Spleen (tissue), 13 donors: ENCODE measurements at places on chromosomes 3 and 15. TPM values are rescaled to one million over a fixed set of nuclear protein-coding genes. Genes with fewer than 3 reads are reported as not detected.

GRCh38 chr15:42279234-42279723 is 6.0 kb upstream of the TMEM87A start:
- DNase-seq = no peak

Gene THBS1
- total RNA-seq = 303 TPM

DNA sequence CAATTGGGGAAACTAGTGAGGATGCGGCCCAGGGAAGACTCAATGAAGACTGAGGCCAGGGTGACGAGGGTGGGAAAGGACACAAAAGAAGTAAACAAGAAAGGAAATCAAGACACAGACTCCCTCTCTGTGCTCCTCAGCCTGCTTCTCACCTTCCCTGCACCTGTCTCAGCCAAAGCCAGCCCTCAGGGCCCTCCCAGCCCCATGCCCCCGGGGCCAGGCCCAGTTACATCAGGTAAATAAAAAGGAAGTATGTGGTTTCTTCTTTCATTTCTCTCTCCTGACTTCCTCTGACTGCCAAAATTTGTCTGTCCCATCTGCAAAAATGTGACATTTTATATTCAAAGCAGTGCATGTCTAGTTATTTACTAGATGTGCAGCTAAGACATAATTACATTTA is 328.0 kb downstream of the UACA start:
- DNase-seq = peak; percentile 88

Gene ZDHHC23
- 8.4 TPM for total RNA-seq

GRCh38 chr3:174639970-174640369 is 219.2 kb upstream of the NAALADL2 start:
- DNase-seq = no peak

DNA sequence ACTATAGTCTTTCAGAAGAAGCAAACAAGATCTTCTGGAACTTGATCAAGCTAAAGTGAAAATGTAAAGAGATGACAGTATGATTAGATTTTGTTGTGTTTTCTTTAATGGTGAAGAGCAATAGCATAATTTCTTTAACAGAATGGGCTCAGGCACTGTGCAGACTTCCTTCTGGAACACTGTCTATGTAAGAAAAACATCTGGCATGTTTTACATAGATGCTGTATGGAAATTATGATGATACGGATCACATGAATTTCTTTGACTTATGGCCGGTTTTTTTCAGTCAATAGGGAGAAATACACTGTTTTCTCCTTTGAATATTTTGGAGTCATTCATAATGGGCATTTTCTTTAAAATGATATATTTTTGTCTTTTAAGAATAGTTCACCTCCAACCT is 42.6 kb downstream of the PHLDB2 start:
- no peak for DNase-seq
